ENCODE measurements at places on chromosomes 12 and 14.
A peak's percentile ranks its signal among the peaks of the same experiment; 100 is the strongest.

GRCh38 chr14:60859525-60859924 lies 121.4 kb downstream of the TRMT5 start:
- DNase-seq: no peak
- H3K4me3 ChIP-seq: no peak overlapping the region
- no peak overlapping the region for H3K27ac ChIP-seq
- no peaks in the 10 kb centered on the region for H3K4me1 ChIP-seq
- no peaks in the 10 kb centered on the region for H3K27me3 ChIP-seq

GRCh38 chr14:54208751-54209150 lies 188.1 kb upstream of the CDKN3 start:
- no peak overlapping the region for H3K27ac ChIP-seq
- no peaks in the 10 kb centered on the region for H3K36me3 ChIP-seq
- H3K4me1 ChIP-seq: peaks cover 79% of the 10 kb centered on the region
- DNase-seq: no peak

DNA sequence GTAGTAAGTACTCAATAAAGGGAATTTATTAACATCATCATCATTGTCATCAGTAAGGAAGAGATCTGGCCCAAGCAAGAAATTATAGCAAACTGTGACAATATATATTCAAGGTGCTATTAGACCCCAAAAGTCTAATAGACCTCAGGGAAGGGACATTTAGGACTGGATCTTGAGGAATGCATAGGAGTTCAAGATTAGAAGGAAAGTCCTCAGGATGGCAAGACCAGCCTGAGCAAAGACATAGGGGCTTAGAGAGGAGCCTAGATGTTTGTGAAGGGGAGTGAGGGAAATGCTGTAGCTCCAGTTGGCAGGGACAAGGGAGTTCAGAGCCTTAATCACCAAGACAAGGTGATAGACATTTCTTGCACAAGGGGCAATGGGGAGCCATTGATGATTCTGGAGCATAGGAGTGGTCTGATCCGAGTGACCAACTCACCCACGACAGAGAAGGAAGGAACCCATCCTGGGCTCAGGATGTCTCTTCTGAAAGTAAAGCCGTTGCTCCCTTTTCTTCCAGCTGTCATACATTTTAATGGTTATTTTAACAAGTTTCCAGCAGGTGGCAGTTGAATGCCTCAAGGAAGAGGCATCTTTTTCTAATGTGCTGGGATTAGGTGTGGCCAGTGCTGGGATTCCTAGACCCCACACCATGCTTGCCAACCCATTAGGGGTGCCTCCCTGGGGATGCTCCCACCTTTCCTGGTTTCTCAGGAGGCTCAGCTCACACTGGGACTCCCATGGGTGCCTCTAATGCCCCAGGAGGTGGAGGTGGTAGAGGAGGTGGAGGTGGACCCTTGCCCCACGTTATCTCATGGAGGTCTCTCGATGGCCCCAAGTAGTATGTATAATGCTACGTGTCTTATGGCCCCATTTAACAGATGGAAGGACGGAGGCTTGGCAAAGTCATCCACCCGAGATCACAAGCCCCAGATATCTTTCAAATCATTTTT lies 37.8 kb downstream of the PHETA1 start:
- no peak overlapping the region for H3K4me3 ChIP-seq
- H3K27ac ChIP-seq: no peak overlapping the region
- no peaks in the 10 kb centered on the region for H3K36me3 ChIP-seq
- DNase-seq: peak; percentile 59
- peaks cover 12% of the 10 kb centered on the region for H3K27me3 ChIP-seq
- H3K4me1 ChIP-seq: no peaks in the 10 kb centered on the region

DNA sequence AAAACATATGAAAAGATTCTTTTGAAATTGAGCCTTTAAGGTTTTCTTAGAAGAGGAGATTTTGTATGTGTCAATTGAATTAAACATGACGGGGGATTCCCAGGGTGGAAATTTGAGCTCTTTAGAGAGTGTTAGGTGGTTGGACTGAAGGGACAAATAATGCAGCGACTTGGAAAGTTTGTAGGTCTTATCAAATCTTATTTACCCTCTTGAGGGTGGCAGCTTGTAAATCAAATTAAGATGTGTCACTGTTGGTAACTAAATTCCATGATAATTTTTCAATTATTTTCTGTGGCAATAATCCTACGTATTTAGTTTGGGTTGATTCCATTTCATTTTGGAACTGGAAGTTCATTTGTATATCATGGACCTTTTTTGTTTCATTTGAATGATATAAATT lies 33.7 kb upstream of the LRIG3 start:
- H3K27me3 ChIP-seq: no peaks in the 10 kb centered on the region
- DNase-seq: no peak
- H3K36me3 ChIP-seq: no peaks in the 10 kb centered on the region
- no peak overlapping the region for H3K27ac ChIP-seq
- H3K4me3 ChIP-seq: no peak overlapping the region

DNA sequence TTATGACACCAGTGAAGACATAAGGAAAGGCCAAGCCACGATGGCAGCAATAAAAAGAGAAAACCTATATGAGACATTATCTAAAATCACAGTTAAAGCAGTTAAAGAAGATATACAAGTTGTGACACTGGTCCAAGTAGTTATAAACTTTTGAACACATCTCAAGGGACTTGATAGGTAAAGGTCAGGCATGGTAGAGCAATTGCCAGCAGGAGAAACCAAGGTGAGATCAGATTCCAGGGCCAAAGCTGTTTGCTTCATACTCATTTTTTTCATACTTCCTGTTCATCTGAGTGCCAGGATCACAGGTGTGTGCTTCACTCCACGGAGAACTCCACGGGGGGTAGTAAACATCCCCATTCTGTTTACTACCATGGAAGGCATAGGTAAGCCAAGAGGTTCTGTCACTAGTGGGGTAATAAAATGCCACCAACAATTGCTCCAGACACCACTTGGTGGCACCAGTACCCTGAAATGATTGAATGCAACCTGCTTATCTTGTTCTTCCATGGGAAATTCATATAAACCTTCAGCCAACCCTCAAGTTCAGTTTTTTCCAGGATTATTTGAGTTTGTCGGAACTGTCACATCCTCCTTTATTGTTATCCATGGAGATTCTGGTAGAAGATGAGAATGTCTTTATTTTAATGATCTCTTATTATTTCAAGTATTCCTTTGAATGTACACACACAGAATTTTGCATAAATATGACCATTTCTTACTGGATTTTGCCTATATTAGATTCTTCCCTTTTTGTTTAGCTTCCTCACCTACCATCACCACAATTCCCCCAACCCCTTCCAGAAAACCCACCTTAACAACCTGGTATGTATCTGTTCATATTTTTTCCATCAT lies 59.2 kb upstream of the TSPAN8 start:
- H3K4me3 ChIP-seq: no peak overlapping the region
- no peaks in the 10 kb centered on the region for H3K27me3 ChIP-seq
- H3K27ac ChIP-seq: no peak overlapping the region
- DNase-seq: no peak
- H3K4me1 ChIP-seq: no peaks in the 10 kb centered on the region
- no peaks in the 10 kb centered on the region for H3K36me3 ChIP-seq

DNA sequence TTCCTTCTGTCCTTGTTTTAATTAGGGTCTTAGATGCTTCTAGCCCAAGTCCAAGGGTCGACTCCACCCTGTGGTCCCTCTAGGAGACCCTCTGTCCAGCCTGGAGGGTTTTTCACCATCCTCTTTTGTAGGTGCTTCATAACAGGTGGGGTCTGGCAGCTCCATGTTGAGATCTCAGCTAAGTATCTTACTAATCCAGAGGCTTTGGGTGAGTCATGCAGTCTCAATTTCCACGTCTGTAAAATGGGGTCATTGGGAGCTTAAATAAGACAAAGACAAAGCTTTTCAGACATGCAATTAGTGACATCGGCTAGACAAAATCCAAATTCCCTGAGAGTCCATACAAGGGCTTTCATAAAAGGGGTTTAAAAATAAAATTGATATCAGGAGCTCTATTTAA lies 3.2 kb downstream of the HSPB8 start:
- peaks cover 7% of the 10 kb centered on the region for H3K36me3 ChIP-seq
- H3K27me3 ChIP-seq: peaks cover 2% of the 10 kb centered on the region
- H3K4me3 ChIP-seq: peak overlapping the region; percentile 92
- H3K4me1 ChIP-seq: peaks cover 45% of the 10 kb centered on the region
- no peak for DNase-seq
- no peak overlapping the region for H3K27ac ChIP-seq

DNA sequence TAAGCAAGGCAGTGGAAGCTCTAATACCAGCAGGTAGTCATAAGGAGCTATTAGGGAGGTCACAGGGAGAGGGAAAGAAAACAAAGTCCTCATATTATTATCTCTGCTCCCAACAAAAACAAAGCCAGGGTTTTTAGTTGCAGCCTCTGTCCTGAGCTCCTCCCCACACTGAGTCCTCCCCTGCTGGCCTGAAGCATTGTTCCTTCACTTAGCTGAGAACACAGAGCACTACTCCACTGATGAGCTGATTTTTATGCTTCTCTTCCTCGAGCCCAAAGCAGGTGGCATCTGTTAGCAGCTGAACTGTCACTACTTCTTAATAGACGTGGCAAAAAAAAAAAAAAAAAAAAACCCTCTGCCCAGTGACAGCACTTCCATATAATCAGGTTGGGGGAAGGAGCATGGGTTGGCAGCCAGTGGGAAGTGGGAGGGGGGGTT lies 10.5 kb upstream of the STAC3 start:
- no peak for DNase-seq
- H3K27ac ChIP-seq: no peak overlapping the region
- no peak overlapping the region for H3K4me3 ChIP-seq

GRCh38 chr12:30962047-30962446 lies 35.5 kb downstream of the TSPAN11 start:
- no peak overlapping the region for H3K4me3 ChIP-seq
- DNase-seq: no peak
- H3K4me1 ChIP-seq: no peaks in the 10 kb centered on the region
- H3K27me3 ChIP-seq: peaks cover 23% of the 10 kb centered on the region
- no peak overlapping the region for H3K27ac ChIP-seq

GRCh38 chr14:74541225-74541624 lies 47.7 kb downstream of the ISCA2 start:
- peaks cover 13% of the 10 kb centered on the region for H3K36me3 ChIP-seq
- H3K27me3 ChIP-seq: peaks cover 3% of the 10 kb centered on the region
- no peak overlapping the region for H3K4me3 ChIP-seq
- no peaks in the 10 kb centered on the region for H3K4me1 ChIP-seq
- DNase-seq: no peak
- H3K27ac ChIP-seq: no peak overlapping the region

GRCh38 chr12:34391771-34392581 lies 369.7 kb downstream of the ALG10 start:
- peaks cover 2% of the 10 kb centered on the region for H3K27me3 ChIP-seq
- no peaks in the 10 kb centered on the region for H3K36me3 ChIP-seq
- H3K27ac ChIP-seq: no peak overlapping the region
- no peak for DNase-seq

GRCh38 chr12:27220055-27220987 lies 23.8 kb upstream of the STK38L start:
- H3K27ac ChIP-seq: no peak overlapping the region
- peaks cover 3% of the 10 kb centered on the region for H3K27me3 ChIP-seq
- no peak for DNase-seq
- H3K4me1 ChIP-seq: peaks cover 10% of the 10 kb centered on the region
- H3K36me3 ChIP-seq: no peaks in the 10 kb centered on the region

DNA sequence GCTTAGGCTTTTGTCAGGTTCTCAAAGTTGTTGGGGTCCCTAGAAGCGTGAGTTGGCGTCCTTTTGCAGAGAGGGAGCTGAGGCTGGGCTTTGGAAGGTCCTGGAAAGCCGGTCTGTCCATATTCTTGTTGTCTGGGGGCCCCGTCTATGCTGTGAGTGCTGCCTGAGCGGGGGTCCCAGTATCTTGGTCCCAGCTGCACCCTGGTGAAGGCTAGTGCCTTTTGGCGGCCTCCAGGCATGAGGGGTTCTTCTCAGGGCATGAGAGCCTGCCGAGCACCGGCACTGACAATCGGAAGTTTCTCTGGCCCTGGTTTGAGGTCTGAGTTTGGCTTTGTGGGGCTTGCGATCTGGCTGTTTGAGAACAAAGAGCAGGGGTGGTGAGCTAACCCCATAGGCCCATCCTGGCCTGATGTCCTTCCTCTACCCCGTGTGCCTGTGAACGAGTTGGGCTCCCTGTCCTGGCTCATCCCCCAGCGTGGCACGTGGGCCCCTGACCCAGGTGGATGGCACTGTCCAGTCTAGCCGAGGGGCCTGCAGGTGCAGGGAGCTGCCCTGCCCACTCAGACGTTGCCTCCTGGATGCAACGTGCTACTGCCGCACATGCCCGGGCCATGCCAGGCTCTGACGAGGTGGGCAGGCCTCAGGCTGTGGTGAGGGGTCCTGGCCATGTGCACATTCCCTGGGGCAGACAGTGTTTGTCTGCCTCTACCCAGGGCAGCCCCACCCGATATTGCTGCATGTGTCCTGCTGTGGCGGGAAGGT lies 3.9 kb downstream of the CEP170B start:
- H3K36me3 ChIP-seq: no peaks in the 10 kb centered on the region
- H3K4me1 ChIP-seq: peaks cover 27% of the 10 kb centered on the region
- H3K27ac ChIP-seq: no peak overlapping the region
- no peak overlapping the region for H3K4me3 ChIP-seq
- H3K27me3 ChIP-seq: peaks cover 11% of the 10 kb centered on the region
- DNase-seq: no peak

- no peak for DNase-seq
- no peaks in the 10 kb centered on the region for H3K36me3 ChIP-seq
- peaks cover 3% of the 10 kb centered on the region for H3K27me3 ChIP-seq
- H3K27ac ChIP-seq: no peak overlapping the region
These were observed 117.6 kb downstream of the SUDS3 start for GRCh38 chr12:118493962-118494361.

GRCh38 chr12:68621472-68622081 lies 10.9 kb downstream of the RAP1B start:
- H3K27ac ChIP-seq: peak overlapping the region; percentile 60
- H3K36me3 ChIP-seq: peaks cover 37% of the 10 kb centered on the region
- no peak for DNase-seq
- peaks cover 81% of the 10 kb centered on the region for H3K4me1 ChIP-seq

DNA sequence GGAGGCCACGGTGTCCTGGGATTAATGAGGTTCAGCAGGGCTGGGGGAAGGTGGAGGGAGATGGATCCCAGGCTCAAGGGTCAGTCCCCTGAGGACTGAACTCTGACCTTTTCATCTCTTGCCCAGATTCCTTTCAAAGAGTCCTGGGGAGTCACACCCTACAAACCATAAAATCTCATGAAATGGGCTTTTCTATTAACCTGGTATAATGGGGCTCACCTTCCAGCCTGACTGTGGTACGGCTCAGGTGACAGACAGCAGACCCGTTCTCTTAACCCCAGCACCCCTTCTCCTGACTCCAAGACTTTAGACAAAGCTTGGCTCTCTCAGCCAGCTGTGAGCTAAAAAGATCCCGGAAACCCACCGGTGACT lies 268.2 kb downstream of the ADGRD1 start:
- no peak for DNase-seq
- H3K27ac ChIP-seq: no peak overlapping the region
- no peaks in the 10 kb centered on the region for H3K36me3 ChIP-seq
- no peaks in the 10 kb centered on the region for H3K4me1 ChIP-seq
- H3K27me3 ChIP-seq: 0 out of 2 replicates have a peak, but pooled peaks cover 1% of the 10 kb centered on the region
- no peak overlapping the region for H3K4me3 ChIP-seq

DNA sequence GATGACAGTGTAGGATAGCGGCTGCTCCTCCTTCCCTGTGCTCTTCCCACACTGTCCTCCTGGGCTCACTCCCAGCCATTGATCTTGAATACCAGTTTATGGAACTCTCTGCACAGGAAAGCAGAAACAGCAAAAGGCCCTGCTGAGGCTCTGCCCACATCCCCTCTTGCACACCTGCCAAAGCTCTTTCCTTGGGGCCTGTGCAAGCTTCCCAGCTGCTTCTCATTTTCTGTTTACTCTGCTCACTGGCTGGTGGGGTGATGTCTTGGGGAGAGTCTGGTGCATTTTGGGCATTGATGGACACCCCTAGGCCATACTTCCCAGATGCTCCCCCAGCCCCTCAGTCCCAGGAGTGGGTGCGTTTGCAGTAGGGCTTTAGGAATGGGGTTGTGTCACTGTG lies 361.8 kb downstream of the TMEM121 start:
- H3K27ac ChIP-seq: no peak overlapping the region
- no peaks in the 10 kb centered on the region for H3K27me3 ChIP-seq
- H3K4me3 ChIP-seq: no peak overlapping the region
- H3K4me1 ChIP-seq: no peaks in the 10 kb centered on the region

All from HFFc6 (cell line).